Occipital lobe (tissue), 3 donors: ENCODE measurements at places on chromosomes 1 and 21.

DNA sequence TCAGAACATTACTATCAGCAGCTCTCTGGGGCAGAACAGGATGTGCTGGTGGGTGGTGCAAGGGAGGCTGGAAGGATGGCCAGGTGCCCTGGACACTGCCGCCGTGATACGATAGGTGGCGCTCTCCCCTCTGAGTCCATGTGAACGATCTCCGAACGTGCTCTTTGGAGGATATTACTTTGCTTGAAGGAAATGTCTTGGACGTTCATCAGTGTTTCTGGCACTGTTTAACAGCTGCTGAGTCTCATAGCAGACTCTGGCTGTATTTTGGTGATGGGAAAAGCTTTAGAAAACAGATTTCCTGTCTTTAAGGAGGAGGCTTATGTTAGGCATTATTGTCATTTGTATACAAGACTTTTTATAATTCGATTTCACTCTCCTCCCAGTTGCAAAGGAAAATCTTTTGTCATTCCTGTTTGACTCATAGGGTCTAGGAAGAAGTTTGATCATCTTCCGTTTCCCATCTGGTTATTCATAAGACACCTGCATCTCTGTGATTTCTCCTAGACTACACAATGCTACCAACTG lies 386.2 kb upstream of the ADGRL2 start:
- DNase-seq: peak; percentile 29

DNA sequence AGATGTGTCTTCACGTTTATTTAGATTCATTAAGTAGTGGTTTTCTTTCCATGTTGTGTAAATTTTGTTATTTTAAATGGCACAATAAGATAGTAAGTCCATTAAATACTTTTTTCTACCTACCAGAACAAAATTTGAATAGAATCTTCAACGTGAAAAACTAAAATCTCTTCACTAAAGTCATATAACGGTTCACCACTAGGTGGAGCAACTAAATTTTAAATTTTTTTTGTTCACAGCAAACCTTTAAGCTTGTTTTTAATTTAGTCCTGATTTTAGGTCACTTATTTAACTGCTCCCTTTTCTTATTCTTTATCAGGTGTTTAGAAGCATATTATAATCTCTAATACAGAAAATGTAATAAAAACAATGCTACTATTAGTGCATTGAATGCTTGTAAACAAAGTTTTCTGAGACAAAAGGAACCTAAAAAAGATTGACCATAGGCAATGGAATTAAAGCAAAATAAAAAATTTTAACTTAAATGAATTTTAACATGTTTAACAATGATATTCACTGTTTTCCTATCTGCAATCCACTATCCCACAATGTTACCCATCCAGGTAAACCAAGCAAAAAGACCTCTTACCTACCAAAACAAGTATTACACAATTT lies 28.3 kb upstream of the PKN2 start:
- no peak for DNase-seq

- DNase-seq: peak; percentile 47
Observed at GRCh38 chr1:230797942-230798365, 50.8 kb downstream of the CAPN9 start.

DNA sequence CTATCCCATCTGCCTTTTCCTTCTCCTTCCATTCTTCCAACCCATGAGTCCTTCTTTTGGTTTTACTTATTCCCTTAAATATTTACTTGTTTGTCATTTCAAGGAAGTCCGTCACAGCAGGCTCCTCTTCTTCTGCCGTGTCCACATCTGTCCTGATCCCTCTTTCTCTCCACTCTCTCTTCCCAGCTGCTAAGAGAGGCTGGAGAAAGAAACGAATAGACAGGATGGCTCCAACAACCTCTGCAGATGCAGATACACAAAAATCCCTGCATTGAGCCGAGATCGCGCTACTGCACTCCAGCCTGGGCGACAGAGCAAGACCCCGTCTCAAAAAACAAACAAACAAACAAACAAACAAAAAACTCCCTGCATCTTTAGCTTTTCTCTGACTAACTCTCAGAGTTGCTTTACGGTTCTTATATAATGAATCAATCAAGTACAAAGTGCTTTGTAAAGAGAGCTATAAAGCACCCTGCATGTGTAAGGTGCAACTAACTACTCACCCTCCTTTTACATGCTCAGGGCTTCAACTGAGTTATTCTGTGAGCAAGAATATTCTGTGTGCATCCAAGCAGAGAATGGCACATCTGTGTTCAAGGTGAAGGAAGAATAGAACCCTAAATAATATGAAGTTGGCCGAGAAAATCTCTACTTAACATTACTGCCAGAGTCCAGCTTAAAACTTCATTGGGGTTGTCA lies 3.8 kb upstream of the SAMD13 start:
- no peak for DNase-seq

DNA sequence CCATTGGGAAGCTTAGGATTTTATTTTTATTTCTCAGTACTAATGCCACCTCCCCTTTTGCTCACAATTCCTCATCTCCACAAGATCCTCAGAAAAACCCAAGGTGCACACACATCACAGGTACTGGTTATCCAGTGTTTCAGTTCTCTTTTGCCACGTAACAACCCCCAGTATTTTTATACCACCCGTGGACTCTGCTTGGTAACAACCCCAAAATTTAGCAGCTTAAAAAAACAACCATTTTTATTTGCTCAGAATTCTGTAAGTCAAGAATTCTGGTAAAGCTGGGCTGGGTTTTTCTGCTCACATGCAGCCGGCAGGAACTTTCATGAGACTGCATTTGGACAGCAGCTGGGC lies 180.0 kb downstream of the KAZN start:
- DNase-seq: no peak

DNA sequence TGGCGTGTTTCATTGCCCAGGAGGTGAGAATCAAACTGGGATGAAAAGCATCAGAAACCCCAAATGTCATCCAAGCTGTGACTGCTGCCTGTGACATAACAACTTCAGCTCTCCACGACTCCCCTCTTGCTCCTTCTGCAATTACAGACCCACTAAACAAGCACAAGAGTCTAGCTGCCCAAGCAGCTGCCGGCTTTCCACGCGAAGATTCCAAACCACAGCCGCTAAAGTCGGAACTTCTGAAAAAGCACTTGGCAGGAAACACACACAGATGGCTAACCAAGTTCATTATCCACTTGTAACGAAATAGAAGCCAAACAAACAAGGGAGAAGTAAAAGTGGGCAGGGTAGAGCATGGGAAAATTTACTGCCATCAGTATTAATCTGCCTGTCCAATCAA lies 198.1 kb downstream of the SLC35F3 start:
- DNase-seq: no peak

DNA sequence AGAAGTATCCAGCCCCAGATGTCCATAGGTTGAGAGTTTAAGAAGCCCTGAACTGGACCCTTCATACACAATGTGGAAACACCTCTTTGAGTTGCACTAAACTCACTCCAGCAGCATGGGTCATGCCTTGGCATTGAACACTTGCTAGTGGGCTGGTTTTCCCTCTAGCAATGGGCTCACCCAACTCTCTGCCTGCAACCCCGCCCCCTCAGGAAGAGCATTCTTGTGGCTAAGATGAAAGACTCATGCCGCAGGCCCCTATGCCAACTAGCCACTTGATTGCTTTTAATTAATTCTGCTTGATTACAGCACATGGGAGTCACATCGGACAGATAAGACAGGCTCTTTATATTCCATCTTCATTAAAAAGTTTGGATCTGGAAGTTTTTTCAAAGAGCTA lies 136.5 kb upstream of the GJB5 start:
- no peak for DNase-seq

DNA sequence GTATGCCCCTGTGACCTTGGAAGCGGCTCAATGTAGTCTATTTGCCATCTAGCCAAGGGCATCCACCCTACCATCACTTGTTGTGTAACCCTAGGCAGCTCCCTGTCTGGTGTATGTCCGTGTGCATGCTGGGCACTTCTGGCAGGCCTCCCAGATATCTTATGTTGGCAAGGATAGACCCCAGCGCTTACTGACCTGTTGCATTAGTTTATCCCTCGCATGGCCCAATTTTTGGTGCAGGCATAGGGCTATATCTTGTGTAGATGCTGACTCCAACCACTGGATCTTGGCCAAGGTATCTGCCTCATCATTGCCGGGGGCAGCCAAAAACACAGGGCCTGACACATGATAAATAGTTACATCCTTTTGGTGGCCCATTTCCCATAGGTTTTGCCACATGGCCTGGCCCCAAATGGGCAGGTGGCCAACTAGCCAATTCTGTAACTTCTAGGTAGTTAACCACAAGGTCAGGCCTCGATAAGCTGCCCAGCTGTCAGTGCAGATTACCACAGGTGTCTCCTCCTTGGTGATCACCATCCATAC lies 14.0 kb upstream of the TBX19 start:
- no peak for DNase-seq

DNA sequence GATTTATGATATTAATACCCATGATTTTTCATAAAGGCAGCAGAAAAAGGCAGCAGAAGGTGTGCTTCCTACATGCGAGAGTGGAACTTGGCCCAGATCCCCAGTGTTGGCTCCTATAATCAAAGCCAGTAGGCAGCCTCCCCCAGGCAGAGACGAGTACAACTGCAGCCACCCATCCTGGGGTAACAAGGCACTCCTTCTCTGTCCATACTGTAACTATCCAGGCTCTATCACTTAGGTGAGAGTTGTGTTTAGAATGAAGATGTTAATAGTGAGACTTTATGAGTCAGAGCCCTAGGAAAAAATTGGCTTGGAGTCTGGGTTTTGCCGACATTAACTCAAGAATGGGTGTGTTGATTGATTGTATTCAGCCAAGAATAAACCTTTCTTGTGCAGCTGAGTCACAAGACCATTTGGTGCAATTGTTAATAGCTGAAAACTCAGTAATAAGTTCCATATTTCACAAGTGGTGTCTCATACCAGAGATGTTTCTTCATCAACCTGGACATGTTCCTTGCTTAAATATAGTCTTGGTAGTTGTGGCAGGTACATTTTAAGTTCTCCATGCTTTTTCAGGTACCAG lies 322.3 kb downstream of the DUSP10 start:
- no peak for DNase-seq

DNA sequence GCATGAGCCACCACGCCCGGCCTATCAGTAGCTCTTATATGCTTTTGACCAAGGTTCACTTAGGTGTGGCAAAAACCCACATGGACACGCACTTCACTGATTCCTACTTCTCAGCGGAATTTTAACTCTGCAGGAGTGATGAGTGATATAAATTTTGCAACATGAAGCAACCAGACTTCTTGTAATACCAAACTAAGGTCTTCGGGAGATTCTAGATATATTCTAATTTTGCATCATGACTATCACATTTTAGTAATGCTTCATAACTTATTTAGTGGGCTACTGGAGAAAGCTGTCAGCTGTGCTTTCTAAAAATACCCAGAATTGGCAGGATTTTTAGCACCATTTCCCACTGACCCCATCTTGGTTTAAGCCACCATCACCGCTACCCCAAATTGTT lies 27.8 kb downstream of the RHCE start:
- no peak for DNase-seq

- no peak for DNase-seq
Observed at GRCh38 chr1:202624088-202624780, 86.0 kb downstream of the SYT2 start.

DNA sequence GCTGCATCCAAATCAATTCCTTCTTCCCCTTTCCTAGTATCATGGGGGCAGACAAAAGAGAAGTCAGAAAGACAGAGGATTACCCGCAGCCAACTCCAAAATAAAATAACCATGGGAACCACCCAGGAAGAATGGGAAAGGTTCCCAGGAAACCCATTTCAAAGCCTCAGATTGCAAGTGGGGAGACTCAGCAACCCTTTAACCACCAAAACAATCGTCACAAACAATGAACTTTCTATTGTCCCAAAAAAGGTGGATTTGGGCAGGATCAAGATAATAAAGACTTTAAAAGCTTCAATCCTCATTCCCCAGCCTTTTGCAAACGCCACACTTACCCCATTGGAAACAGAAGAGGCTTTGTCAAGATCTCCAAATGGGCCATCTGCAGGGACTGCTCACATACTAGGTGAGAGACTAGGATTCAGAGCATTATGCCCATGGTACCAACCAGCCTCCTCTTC lies 5.1 kb downstream of the TIAM1 start:
- no peak for DNase-seq

GRCh38 chr1:41504114-41505035 lies 19.9 kb upstream of the EDN2 start:
- no peak for DNase-seq

DNA sequence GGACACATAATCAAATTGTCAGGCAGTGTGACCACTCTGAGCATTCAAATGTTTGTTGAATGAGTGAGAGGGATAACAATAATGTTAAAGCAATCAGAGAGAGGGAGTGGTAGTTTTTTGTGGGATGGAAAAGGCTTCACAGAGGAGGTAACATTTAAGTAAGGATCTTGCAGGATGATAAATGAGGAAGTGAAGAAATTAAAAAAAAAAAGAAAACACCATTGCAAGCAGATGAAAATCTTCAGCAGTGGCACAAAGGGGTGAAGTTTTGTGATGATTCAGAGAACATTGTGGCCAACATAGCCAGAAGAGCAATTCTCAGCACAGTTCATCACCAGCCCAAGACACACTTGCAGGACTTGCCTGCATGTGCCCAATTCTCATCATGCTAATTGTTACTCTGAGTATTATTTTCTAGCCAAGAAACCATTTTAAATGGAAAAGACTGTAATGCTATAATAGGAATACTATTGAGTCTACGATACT lies 35.0 kb downstream of the OVGP1 start:
- no peak for DNase-seq

DNA sequence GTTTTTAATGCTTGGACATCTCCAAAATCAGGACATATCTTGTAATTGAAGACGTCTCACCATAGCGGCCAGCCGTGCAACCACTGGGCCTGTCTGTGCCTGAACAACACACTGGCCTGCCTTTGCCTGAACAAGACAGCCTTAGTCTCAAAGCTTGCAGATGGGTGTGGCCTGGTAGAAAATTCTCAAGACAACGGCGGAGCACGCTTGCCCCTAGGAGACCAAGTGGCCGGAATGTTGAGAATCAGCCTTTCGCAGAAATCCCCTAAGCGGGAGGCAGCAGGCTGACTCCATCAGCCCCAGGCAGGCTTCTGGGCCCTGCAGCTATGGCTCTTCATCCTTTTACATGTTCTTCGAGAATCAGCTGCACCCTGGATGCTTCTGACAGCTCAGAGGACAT lies 98.0 kb upstream of the C1orf174 start:
- DNase-seq: no peak

- peak; percentile 70 for DNase-seq
Observed at GRCh38 chr1:111990878-111991718, 1.6 kb upstream of the KCND3 start.

DNA sequence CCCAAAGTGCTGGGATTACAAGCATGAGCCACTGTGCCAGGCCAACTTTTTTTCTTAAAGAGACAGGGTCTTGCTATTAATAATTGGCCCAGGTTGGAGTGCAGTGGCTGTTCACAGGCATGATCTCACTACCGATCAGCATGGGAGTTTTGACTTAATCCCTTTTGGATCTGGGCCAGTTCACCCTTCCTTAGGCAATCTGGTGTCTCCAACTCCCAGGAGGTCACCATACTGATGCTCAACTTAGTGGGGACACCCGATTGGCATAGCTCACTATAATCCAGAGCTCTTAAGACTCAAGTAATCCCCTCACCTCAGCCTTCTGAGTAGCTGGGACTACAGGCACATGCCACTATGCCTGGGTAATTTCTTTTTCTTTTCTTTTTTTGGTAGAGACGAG lies 64.2 kb upstream of the SCYL3 start:
- no peak for DNase-seq

- DNase-seq: no peak
Observed at GRCh38 chr1:73765551-73766233, 432.3 kb downstream of the LRRIQ3 start.

- DNase-seq: no peak
Observed at GRCh38 chr1:157274698-157275534, 136.7 kb upstream of the ETV3 start.

GRCh38 chr21:33067457-33067856 lies 2.5 kb upstream of the OLIG1 start:
- no peak for DNase-seq
